ENCODE measurements at places on chromosomes 7 and 10.

DNA sequence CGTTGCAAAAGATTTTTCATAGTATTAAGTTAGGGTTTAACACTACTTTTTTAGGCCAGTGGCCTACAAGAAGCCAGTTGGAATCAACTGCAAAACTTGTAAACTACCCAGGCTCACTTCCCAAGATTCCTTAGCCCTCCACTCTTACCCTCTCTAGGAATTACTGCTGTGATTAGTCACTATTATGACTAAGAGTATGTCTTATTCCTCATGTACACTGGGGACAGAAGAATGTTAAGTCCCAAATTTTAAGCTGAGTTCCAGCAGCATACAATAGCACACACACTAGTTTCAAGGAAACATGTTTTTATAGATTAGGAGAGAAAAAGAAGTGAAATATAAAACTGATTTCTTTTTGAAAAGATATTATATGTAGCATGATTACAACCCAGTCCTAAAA lies 42.8 kb downstream of the FBXL13 start:
- no peak for DNase-seq

DNA sequence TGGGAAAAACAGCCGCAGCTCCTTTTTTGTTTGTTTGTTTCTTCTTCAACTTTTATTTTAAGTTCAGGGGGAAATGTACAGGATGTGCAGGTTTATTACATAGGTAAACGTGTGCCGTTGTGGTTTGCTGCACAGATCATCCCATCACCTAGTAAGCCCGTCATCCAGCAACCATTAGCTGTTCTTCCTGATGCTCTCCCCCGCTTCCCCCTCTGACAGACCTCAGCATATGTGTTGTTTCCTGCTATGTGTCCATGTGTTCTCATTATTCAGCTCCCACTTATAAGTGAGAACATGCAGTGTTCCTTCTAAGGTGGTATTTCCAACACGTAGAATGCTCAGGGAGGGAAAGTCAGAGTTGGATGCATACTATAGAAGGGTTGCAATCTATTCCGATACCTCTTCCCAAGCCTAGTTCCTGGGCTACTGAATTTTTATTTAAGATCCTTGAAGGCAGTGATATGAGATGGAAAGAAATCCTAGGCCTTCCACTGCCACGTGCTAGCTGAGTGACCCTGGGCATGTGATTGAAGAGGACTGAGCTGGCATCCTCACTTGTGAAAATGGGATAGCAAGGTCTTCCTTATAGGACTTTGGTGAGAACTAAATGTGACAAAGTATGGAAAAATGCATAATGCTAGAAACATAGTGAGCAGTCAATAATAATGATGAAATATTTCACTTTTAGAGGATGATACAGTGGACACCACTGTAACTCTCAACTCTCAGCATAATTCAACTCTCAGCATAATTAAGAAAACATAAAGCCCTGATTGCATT lies 278.5 kb downstream of the REEP3 start:
- no peak for DNase-seq

DNA sequence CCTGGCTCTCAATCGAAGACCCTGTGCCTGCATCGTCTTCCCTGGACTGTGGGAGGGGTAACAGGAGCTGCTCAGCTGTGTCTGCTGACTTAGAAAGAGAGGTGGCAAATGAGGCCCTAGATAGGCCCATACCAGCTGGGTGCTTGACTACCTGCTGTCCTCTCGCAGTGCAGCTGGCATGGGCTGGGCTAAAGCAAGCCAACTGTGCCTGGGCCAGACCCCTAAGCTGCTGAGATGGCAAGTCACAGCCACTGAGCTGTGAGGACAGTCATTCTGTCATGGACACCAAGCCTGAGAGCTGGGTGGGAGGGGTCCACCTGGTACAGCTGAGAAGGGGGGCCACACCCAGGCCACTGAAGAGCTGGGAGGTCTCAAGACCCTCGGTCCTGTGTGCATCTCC lies 45.8 kb upstream of the AQP1 start:
- no peak for DNase-seq

DNA sequence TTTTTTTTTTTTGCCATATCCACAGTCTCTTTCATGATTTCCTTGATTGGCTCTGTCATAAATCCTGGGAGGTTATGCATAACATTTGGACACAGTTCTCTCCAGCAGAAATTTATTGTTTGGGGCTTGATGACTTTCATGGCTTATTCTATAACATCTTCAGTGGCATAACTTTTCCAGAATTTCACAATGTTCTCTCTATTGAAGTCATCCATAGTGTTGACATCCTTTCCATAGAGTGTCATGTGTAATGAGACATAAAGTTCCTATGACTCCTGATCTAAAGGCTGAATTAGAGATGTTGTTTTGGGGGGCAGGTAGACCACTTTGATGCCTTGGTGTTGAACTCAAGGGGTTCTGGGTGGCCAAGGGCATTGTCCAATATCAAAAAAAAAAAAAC lies 36.7 kb upstream of the STK17A start:
- DNase-seq = no peak

DNA sequence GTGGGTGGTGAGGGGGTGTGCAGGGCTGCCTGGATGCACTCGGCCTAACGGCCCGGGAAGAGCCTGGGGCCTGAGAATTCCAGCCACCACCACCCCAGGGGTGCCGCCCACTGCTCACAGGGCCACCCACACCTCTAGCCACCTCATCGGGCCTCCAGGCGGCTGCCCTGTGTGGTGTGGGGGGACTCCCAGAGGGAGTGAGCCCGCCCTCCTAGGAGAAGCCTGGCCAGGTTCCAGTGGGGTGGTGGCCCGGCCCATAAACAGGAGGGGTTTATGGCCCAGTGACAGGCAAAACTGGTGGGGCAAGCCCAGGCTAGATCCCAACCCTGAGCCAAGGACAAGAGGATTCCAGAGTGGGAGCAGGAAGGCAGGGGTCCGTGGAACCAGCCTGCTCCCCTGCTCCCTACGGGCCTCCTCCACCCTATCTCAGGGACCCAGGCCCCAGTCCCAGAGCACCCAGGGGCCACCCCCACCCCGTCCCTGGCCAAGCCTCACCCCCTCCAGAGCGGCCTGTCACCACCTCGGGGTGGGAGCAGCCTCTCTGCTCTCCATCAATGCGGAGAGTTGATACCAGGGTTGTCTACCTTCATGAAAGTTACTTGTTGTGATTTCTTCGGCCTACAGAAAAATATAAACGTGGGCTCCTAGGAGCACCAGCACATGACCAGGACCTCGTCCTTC lies 20.2 kb upstream of the PDGFA start:
- no peak for DNase-seq

DNA sequence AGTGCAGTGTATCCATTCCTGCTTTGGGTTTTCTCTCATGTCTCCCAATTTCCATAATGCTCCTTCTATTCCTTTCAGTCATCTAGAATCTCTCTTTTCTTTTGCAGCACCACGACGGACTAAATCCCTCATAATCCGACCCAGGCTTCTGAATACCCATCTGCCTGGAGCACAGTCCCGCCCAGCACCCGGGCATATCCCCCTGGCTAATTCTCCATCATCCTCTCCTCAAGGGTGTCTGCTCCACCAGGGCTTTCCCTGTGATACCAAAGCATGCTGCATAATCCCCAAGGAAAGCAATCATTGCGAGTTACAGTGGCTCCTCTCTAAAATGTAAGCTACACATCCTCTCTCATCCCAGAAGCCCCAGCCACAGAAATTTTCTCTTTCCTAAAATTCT lies 321.9 kb downstream of the CCDC3 start:
- no peak for DNase-seq

- DNase-seq = no peak
Measured at GRCh38 chr10:42992156-42992956, 84.5 kb upstream of the RET start.

GRCh38 chr10:125062227-125062913 lies 98.0 kb downstream of the CTBP2 start:
- no peak for DNase-seq
